Skin of body (tissue), 3 donors: ENCODE measurements at places on chromosomes 4 and X. TPM values are rescaled to one million over a fixed set of nuclear protein-coding genes. Genes with fewer than 3 reads are reported as not detected.
A peak's percentile ranks its signal among the peaks of the same experiment; 100 is the strongest.

- DNase-seq = no peak
These were observed 653.9 kb upstream of the MAGEB2 start for GRCh38 chrX:29561417-29561816.

Gene MEPE
- total RNA-seq = not detected

Gene SPIN2A
- 2.9 TPM for total RNA-seq

- no peak for DNase-seq
These were observed 33.4 kb downstream of the CYTL1 start for GRCh38 chr4:4985844-4986243.

Gene UGT2B17
- total RNA-seq = not detected

Gene DCLK2
- 11.7 TPM for total RNA-seq

- DNase-seq = no peak
These were observed 882.9 kb downstream of the RPA4 start for GRCh38 chrX:97766501-97767095.

Gene TRIM2
- total RNA-seq = 67.3 TPM

DNA sequence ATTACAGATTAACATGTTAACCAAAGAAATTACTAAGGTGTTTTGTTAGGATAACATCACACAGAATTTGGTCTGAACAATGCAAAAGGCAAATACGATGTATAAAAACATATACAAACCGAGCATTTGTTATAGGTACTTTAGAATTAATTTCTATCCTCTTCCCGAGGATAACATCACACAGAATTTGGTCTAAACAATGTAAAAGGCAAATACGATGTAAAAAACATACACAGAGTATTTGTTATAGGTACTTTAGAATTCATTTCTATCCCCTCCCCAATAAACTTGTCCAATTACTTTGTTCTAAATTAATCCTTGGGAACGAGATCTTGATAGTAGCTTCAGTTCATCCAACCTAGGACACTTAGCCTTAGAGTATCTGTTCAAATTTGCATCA is 7.6 kb downstream of the HNRNPDL start:
- DNase-seq = no peak

DNA sequence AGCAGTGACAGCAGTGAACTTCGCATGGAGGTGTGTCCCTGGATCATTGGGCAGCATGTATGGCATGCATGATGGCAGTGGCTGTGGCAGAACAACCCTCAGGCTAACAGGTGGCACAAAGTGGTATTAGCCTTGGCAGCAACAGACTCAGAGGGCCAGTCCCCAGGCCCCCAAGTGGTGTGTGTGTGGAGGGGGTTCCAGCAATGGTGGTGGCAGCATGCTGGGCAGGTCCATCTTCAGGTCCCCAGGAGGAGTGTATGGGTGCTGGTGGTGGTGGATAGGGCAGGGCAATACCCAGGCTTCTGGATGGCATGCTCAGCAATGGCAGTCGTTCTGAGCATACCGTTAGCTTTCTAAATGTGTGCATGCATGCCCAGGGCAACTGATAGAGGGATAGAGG is 923.7 kb downstream of the PDHA2 start:
- DNase-seq = no peak

Gene MXD4
- 17.0 TPM for total RNA-seq

Gene BBS7
- 17.8 TPM for total RNA-seq

- no peak for DNase-seq
These were observed 168.7 kb downstream of the STK32B start for GRCh38 chr4:5220028-5220427.

DNA sequence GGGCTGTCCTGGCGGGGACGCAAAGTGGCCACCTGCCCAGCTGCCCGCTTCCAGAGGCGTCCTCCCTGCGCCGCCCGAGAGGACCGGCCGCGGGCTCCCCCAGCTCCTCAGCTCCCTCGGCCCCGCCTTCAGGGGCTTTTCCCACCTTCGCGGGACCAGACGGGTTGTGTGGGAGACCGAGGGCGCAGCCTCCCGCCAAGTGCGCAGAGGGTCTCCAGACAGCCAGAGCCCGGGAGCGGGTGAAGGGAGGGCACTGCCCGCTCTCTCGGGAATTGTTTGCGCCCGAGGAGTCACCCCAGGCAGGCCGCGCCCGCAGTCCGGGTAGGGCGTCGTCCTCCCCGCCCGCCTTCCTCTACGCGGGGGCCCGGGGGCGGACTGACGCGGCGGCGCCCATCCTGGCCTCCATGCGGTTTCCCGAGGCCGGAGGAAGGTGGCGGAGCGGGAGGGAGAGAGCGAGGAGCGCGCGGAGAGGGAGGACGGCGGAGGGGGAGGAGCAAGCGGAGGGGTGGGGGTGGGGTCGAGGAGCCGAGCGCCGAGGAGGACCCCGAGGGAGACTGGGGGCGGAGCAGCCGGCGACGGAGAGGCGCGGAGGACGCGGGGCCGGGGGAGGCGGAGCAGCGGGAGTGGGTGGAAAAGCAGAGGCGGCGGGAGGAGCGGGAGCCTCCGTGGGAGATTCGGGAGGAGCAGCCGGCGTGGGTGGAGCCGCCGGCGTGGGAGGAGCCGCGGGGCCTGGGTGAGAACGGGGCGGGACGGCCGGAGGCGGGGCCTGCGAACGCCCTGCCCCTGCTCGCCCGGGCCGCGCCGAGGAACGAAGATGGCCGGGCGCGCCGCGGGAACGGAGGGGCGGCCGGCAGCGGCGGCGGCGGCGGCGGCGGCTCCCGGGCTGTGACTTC is 47.5 kb downstream of the CLDN34 start:
- peak; percentile 78 for DNase-seq

DNA sequence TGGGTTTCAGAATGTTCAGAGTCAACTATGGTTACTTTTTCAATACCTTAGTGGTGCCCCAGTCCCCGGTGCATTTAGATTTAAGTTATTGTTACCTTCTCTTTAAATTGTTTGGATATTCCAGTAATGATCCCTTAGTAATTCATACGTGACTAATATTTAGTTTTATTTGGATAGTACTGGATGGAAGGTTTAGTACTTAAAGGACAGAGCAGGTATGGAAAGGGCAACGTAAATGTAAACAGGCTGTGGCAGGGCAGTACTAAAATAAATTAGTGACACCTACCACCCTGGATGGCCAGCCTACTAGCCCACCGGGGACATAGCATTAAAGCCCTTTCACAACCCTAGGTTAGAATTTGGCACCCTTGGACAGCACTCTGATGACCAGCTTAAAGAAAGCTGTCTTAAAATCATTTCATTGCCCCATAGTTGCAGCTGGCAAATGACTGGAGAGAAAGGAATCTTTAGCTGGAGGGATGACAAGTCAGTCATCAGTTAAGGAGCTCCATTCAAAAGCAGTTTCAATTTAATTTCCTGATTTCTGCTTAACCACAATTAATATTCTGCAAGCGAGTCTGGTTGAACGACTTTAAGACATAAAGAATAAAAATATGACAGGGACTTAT is 16.4 kb downstream of the PLP1 start:
- DNase-seq = no peak
